ENCODE measurements at places on chromosomes 4 and X.

DNA sequence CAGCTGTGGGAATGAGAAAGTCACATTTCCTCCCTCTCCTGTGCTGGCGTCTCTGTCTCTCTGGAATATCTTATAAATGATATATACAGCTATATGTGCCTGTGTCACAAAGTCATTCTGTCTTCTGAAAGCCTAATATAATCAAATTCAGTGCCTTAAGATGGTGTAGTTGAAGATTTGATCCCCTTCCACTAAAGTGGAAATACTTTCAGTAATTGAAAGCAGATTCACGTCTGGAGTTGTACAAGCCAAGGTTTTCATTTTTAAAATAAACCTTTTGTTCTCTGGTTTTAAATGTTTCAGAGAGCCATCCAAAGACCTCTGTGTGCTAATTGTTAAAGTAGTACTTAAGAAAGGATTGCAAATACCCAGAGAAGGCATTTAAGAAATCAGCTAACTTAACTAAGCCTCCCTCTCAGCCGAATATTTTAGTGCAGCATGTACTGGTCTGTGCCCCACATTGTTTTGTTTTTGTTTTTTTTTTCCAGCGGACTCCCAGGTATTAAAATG, 206.8 kb downstream of the TENM3 start:
- no peaks in the 10 kb centered on the region for H3K27me3 ChIP-seq
- no peak for DNase-seq
- peak overlapping the region; percentile 39 for H3K27ac ChIP-seq
- peak overlapping the region; percentile 94 for H3K4me3 ChIP-seq
- H3K36me3 ChIP-seq: no peaks in the 10 kb centered on the region
- H3K4me1 ChIP-seq: peaks cover 41% of the 10 kb centered on the region

- no peak overlapping the region for H3K27ac ChIP-seq
- H3K36me3 ChIP-seq: no peaks in the 10 kb centered on the region
- peaks cover 25% of the 10 kb centered on the region for H3K4me1 ChIP-seq
- H3K4me3 ChIP-seq: no peak overlapping the region
- DNase-seq: no peak
Measured at GRCh38 chrX:110397339-110397738, 38.7 kb downstream of the RTL9 start.

DNA sequence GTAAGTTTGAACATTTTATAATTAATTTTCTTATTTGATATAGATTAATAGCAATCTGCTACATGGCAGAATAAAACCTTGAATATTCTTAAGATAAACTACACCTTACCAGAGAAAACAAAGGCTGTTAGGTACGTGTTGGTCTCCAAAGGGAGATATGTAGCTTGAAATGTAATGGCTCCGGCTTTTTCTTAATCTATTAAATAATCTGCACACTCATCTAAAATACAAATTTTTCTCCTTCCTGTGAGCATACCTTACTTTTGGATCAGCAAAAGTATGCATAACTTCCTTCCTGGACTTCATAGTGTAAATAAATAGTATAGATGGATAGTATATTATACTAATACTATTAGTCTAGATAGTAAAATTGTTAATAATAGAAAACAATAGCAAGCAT, 141.3 kb downstream of the JADE1 start:
- no peak overlapping the region for H3K4me3 ChIP-seq
- H3K4me1 ChIP-seq: peaks cover 11% of the 10 kb centered on the region
- no peaks in the 10 kb centered on the region for H3K27me3 ChIP-seq
- no peak overlapping the region for H3K27ac ChIP-seq
- DNase-seq: no peak
- peaks cover 5% of the 10 kb centered on the region for H3K36me3 ChIP-seq

GRCh38 chr4:95531141-95531540, 17.6 kb downstream of the UNC5C start:
- H3K27ac ChIP-seq: no peak overlapping the region
- no peak overlapping the region for H3K4me3 ChIP-seq
- H3K27me3 ChIP-seq: no peaks in the 10 kb centered on the region
- no peaks in the 10 kb centered on the region for H3K36me3 ChIP-seq
- peaks cover 50% of the 10 kb centered on the region for H3K4me1 ChIP-seq

DNA sequence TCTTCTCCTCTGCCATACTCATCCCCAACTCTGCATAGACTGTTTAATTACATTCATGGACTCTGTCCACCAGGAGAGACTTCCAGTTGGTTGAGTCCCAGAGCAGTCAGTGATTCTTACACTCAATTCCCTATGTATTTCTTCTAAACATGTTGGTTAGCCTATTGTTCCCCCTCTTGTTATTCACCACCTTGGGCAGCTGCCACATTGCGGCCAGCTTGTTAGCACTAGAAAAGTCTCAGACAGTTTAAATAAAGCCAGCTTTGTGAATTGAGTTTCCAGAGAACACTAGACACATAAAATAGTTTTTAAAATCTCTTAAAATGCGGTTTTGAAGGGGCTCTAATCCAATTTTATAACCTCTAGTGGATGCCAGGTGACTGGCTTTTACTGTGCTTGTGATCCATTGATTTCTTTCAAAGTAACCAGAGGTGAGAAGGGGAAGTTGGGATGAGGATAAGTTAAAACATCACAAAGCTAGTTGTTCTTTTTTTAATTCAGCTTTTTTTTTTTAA, 827.7 kb downstream of the FSTL5 start:
- H3K4me3 ChIP-seq: no peak overlapping the region
- H3K36me3 ChIP-seq: no peaks in the 10 kb centered on the region
- H3K4me1 ChIP-seq: no peaks in the 10 kb centered on the region

- no peak overlapping the region for H3K4me3 ChIP-seq
- H3K36me3 ChIP-seq: no peaks in the 10 kb centered on the region
- peaks cover 24% of the 10 kb centered on the region for H3K4me1 ChIP-seq
- no peaks in the 10 kb centered on the region for H3K27me3 ChIP-seq
- no peak overlapping the region for H3K27ac ChIP-seq
Measured at GRCh38 chrX:12994321-12994720, 19.4 kb downstream of the TMSB4X start.

- DNase-seq: no peak
- H3K36me3 ChIP-seq: peaks cover 3% of the 10 kb centered on the region
- peak overlapping the region; percentile 51 for H3K27ac ChIP-seq
- no peaks in the 10 kb centered on the region for H3K27me3 ChIP-seq
- no peak overlapping the region for H3K4me3 ChIP-seq
Measured at GRCh38 chr4:30728311-30728710, 8.1 kb downstream of the PCDH7 start.

- H3K36me3 ChIP-seq: peaks cover 3% of the 10 kb centered on the region
- H3K27ac ChIP-seq: no peak overlapping the region
- no peak for DNase-seq
- peaks cover 15% of the 10 kb centered on the region for H3K4me1 ChIP-seq
- no peaks in the 10 kb centered on the region for H3K27me3 ChIP-seq
Measured at GRCh38 chr4:189071241-189071640, 869.4 kb upstream of the FRG1 start.

- H3K27ac ChIP-seq: no peak overlapping the region
- no peak overlapping the region for H3K4me3 ChIP-seq
- peaks cover 22% of the 10 kb centered on the region for H3K4me1 ChIP-seq
- no peaks in the 10 kb centered on the region for H3K36me3 ChIP-seq
Measured at GRCh38 chr4:109072595-109072994, 229.9 kb downstream of the COL25A1 start.
